Thyroid gland (tissue), 4 donors: ENCODE measurements at places on chromosomes 16 and 17. TPM values are rescaled to one million over a fixed set of nuclear protein-coding genes. Genes with fewer than 3 reads are reported as not detected.

DNA sequence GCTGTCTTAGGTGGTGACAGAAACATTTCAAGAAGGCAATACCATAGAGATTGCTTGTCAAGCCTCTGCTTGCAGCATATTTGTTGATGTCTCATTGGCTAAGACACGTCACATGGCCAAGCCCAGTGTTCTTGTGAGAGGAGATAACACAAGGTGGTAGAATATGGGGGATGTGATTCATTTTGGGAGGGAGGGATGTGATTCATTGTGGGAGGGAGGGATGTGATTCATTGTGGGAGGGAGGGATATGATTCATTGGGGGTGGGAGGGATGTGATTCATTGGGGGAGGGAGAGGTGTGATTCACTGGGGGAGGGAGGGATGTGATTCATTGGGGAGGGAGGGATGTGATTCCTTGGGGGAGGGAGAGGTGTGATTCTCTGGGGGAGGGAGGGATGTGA is 470.5 kb upstream of the SALL1 start:
- H3K27ac ChIP-seq: no peak overlapping the region
- H3K36me3 ChIP-seq: no peaks in the 10 kb centered on the region
- DNase-seq: no peak
- no peaks in the 10 kb centered on the region for H3K27me3 ChIP-seq
- no peak overlapping the region for H3K4me3 ChIP-seq

GRCh38 chr17:31575043-31575442 is 183.6 kb downstream of the RAB11FIP4 start:
- H3K4me1 ChIP-seq: peaks cover 59% of the 10 kb centered on the region
- DNase-seq: no peak
- no peak overlapping the region for H3K27ac ChIP-seq
- no peak overlapping the region for H3K4me3 ChIP-seq
- no peaks in the 10 kb centered on the region for H3K27me3 ChIP-seq
- no peaks in the 10 kb centered on the region for H3K36me3 ChIP-seq

- H3K36me3 ChIP-seq: no peaks in the 10 kb centered on the region
- H3K4me3 ChIP-seq: peak overlapping the region; percentile 43
Observed at GRCh38 chr16:81443688-81444447, 740 bp upstream of the CMIP start.

DNA sequence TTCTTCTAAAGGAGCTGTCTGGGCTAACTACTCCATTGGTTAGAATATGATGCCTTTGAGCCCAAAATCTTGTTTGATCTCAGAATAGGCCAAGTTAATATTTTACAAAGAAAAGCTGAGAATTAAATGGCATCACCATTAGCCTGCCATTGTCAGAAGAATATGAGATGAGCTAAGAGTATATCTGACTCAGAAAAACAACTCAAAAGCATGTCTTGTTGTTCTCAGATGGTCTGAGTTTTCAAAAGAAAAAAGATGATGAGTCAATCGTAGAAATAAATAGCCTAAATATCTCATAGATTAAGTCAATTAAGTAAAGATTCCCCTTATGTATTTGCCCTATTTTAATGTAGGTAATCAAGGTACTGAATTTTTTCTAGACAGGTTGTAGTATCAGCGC is 197.1 kb upstream of the TBX2 start:
- no peak for DNase-seq
- H3K27me3 ChIP-seq: no peaks in the 10 kb centered on the region
- H3K36me3 ChIP-seq: no peaks in the 10 kb centered on the region
- H3K4me3 ChIP-seq: no peak overlapping the region
- peaks cover 50% of the 10 kb centered on the region for H3K4me1 ChIP-seq

GRCh38 chr17:58493506-58493905 is 5.3 kb upstream of the HSF5 start:
- H3K4me1 ChIP-seq: no peaks in the 10 kb centered on the region
- H3K4me3 ChIP-seq: no peak overlapping the region
- no peaks in the 10 kb centered on the region for H3K27me3 ChIP-seq

DNA sequence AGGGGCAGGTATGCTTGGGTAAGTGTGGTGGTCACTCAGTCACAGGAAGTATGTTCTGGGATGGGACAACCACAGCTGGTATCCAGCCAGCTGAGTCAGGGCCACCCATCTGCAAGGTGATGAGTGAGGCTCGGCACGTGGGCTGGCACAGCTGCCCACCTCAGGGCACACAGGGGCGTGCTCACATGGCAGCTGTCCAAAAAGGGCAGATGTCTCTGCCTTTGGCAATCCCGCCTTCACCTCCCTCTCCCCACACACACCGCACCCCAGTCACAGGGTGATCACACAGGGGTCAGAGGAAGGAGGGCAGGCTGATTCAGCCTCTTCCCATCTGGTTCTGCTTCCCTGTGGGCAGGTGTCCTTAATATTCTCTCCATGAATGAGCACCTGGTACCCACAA is 85.9 kb upstream of the TOB1 start:
- DNase-seq: no peak
- peaks cover 64% of the 10 kb centered on the region for H3K4me1 ChIP-seq

DNA sequence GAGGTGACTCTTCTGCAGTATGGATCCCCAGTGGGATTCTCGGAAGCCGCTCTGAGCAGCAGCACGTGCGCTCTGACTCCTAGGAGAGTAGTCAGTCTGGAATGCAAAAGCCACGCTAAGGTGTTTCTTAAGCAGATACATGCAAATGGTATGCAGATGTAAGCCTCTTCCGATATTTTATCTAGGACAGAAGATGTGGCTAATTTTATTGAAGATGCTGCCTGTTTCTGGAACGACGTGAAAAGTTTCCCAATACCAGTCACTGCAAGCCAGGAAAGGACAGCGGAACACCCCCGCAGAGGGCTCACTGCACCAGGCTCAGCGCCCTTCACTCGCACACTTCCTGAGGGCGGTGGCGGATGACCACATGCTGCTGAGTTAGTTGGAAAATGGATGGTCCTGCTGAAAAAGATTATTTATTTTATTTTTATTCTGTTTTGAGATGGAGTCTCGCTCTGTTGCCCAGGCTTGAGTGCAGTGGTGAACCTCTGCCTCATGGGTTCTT is 10.1 kb downstream of the FADS6 start:
- H3K27ac ChIP-seq: no peak overlapping the region
- peaks cover 3% of the 10 kb centered on the region for H3K4me1 ChIP-seq
- H3K36me3 ChIP-seq: no peaks in the 10 kb centered on the region

DNA sequence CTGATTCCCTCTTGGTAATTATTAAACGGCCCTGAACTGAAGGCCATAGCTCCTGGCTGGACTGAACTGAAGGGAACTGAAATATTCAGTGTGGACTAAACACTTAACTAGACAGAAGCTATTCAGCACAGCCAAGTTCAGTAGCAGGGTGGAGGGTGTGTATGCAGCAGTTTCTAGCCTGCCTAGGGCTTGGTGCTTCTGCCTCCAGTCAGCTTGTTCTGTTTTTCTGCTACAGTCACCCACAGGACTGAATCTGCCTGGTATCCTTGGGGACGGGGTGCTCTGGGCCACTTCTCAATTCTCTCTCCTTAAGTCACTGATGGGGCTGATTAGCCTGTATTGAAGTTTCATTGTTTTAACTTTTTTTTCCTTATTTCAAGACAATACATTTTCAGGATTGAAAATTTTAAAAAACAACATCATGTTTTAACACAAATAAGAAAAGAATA is 77.1 kb downstream of the WWP2 start:
- no peaks in the 10 kb centered on the region for H3K27me3 ChIP-seq
- H3K4me3 ChIP-seq: no peak overlapping the region
- peaks cover 21% of the 10 kb centered on the region for H3K4me1 ChIP-seq
- DNase-seq: no peak
- no peaks in the 10 kb centered on the region for H3K36me3 ChIP-seq

DNA sequence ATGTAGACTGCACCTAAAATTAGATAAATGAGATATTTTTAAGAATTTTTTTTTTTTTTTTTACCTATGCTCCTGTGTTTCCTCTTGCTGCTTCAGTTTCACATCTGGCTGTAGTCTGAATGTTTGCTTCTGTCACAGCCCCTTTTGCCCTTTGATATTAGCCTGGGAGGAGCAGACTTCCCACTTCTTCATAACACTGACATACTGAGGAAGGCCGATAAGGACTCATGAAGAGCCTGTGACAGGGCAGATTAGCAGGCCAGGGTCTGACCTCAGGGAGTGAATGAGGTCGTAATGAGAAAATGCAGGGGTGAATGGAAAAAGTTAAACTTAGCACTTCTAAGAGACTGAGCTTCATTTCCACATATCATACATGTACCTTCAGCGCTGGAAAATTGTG is at the start of gene SLFN14:
SLFN14 (minus strand) TSS at position 117 of the 400 bp plus-strand sequence. CDS start 2,757 bp downstream, outside the sequence.
- no peaks in the 10 kb centered on the region for H3K4me1 ChIP-seq
- H3K4me3 ChIP-seq: no peak within 1 kb of the TSS
- H3K36me3 ChIP-seq: no peaks in the 10 kb centered on the region
- no peak within 1 kb of the TSS for H3K27ac ChIP-seq
- no peak for DNase-seq
- H3K27me3 ChIP-seq: no peaks in the 10 kb centered on the region

DNA sequence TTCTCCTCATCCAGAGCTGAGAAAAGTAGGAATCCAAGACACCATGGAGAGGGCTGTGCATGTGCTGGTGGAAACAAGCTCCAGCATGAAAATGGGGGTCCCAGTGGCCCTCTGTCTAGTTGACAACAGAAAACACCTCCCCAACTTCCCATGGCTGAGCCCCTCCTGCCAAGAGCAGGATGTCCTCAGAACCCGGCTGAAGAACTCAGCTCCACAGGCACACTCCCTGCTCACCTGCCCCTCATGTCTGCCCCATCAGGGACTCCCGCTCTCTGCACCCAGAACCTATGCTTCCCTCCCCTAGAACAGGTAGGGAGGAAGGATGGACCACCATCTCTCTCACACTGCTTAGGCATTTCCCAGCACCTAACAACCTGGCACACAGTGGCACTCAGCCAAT is 167.2 kb downstream of the C16orf78 start:
- H3K4me1 ChIP-seq: no peaks in the 10 kb centered on the region
- H3K27ac ChIP-seq: no peak overlapping the region
- H3K36me3 ChIP-seq: no peaks in the 10 kb centered on the region
- no peaks in the 10 kb centered on the region for H3K27me3 ChIP-seq
- DNase-seq: no peak

- no peaks in the 10 kb centered on the region for H3K36me3 ChIP-seq
- H3K27ac ChIP-seq: no peak overlapping the region
- DNase-seq: no peak
- no peak overlapping the region for H3K4me3 ChIP-seq
Observed at GRCh38 chr17:69972251-69972650, 102.8 kb upstream of the KCNJ16 start.

GRCh38 chr17:39722965-39723848 is 7.1 kb downstream of the MIEN1 start:
- DNase-seq: no peak
- H3K27me3 ChIP-seq: no peaks in the 10 kb centered on the region
- no peak overlapping the region for H3K27ac ChIP-seq
- H3K36me3 ChIP-seq: peaks cover 32% of the 10 kb centered on the region
- no peak overlapping the region for H3K4me3 ChIP-seq
- H3K4me1 ChIP-seq: no peaks in the 10 kb centered on the region

- H3K4me1 ChIP-seq: peaks cover 22% of the 10 kb centered on the region
- H3K36me3 ChIP-seq: no peaks in the 10 kb centered on the region
- no peaks in the 10 kb centered on the region for H3K27me3 ChIP-seq
- peak overlapping the region; percentile 5 for H3K27ac ChIP-seq
- no peak overlapping the region for H3K4me3 ChIP-seq
Observed at GRCh38 chr16:84741340-84741830, 41.6 kb downstream of the USP10 start.

GRCh38 chr16:59478838-59479237 is 744.7 kb upstream of the GOT2 start:
- DNase-seq: no peak
- H3K27ac ChIP-seq: no peak overlapping the region
- H3K4me1 ChIP-seq: no peaks in the 10 kb centered on the region
- no peaks in the 10 kb centered on the region for H3K36me3 ChIP-seq
- H3K4me3 ChIP-seq: no peak overlapping the region
- no peaks in the 10 kb centered on the region for H3K27me3 ChIP-seq

DNA sequence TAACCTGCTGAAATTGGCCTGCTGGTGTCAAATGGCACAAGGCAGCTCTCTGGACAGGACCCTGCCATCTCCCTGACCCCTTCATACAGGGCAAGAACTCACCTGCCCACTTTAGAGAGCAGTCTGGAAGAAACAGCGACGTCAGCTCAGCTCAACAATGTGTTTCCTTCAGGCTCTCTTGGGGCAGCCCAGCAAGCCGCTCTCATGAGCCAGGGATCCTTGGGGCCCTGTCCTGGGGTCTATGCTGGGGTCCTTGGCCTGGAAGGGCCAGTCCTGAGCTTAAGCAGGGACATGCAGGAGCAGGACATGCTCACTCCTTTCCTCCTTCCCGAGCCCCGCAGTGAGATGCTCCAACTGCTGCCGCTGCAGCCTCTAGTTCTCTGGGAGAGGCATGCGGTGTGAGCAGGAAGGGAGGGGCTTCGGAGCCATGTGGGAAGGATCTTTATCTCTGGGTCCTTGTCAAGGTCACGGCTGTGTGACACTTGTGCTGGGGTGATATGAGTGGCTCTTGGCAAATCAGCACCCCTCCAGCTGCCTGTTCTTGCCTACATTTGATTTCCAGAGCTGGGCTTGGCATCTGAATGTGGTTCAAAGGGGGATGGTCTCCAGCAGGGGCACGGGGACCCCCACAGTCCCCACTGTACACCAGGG is 3.4 kb downstream of the C1QTNF1 start:
- H3K27me3 ChIP-seq: no peaks in the 10 kb centered on the region
- no peak overlapping the region for H3K4me3 ChIP-seq
- H3K4me1 ChIP-seq: peaks cover 13% of the 10 kb centered on the region
- H3K36me3 ChIP-seq: no peaks in the 10 kb centered on the region
- no peak for DNase-seq

DNA sequence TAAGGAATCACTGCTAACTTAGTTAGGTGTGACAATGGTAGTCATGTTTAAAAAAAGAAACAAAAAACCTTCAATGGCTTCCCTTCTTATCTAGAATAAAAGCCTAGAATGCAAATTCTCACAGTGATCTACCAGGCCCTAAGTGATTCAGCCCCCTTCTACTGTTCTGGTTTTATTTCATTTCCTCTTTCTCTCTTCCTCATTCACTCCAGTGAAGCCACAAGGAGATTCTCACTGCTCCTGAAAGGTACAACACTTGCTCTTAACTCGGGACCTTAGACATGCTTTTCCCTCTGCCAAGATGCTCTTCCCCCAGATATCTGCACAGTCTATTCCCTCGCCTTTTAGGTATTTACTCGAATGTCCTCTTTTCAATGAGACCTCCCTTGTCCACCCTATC is 3.7 kb downstream of the PIGS start:
- H3K36me3 ChIP-seq: peaks cover 3% of the 10 kb centered on the region
- H3K27ac ChIP-seq: no peak overlapping the region
- H3K4me3 ChIP-seq: no peak overlapping the region
- no peak for DNase-seq
- no peaks in the 10 kb centered on the region for H3K27me3 ChIP-seq

Gene COPZ2
- total RNA-seq: 47.4 TPM

Gene ARHGAP23
- 15.8 TPM for total RNA-seq

Gene SETD1A
- total RNA-seq: 7.7 TPM

Gene FOXC2
- total RNA-seq: 4.0 TPM

Gene NFATC3
- 67.7 TPM for total RNA-seq

Gene CCL1
- total RNA-seq: not detected
